Choroid plexus epithelial cell (primary cell): ENCODE measurements at places on chromosomes 7 and 10.

DNA sequence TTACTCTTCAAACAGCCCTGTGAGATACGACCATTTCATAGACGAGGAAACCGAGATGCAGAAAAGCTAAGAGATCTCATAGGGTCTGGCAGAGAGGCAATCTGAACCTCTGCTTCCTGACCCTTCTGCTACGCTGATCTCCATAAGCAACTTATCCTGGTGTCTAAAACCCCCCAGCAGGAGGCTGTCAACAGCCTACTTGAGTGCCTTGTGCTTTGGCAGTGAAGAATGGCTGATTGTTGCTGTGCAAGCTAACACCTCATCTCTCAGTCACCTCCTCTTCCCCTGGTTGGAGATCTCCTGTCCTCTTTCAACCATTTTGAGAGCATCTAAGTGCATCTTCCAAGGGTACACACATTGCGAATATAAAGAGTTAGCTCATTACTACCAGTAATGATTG is 86.2 kb downstream of the AOAH start:
- peak; percentile 58 for DNase-seq

DNA sequence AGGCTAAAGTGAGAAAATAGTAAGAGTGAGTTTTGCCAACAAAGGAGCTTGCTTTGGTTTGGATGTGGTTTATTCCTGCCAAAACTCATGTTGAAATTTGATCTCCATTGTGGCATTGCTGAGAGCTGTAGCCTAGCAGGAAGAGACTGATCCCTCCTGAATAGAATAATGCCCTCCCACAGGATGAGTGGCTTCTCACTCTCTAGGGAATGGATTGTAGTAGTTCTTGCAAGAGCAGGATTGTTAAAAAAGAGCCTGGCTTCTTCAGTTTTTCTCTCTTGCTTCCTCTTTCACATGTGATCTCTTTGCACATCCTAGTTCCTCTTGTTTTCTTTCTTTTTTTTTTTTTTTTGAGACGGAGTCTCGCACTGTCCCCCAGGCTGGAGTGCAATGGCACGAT is 34.4 kb downstream of the ASAH2 start:
- DNase-seq: peak; percentile 58

- DNase-seq: peak; percentile 88
These were observed 50.8 kb downstream of the ZRANB1 start for GRCh38 chr10:124992462-124993344.

GRCh38 chr10:131381576-131381975 is 70.1 kb upstream of the TCERG1L start:
- DNase-seq: no peak

GRCh38 chr10:123140164-123140982 is 4.6 kb downstream of the HMX3 start:
- no peak for DNase-seq

GRCh38 chr7:83468251-83468739 is 180.6 kb downstream of the SEMA3E start:
- peak; percentile 98 for DNase-seq

GRCh38 chr7:15352421-15353206 is 209.2 kb downstream of the AGMO start:
- no peak for DNase-seq

DNA sequence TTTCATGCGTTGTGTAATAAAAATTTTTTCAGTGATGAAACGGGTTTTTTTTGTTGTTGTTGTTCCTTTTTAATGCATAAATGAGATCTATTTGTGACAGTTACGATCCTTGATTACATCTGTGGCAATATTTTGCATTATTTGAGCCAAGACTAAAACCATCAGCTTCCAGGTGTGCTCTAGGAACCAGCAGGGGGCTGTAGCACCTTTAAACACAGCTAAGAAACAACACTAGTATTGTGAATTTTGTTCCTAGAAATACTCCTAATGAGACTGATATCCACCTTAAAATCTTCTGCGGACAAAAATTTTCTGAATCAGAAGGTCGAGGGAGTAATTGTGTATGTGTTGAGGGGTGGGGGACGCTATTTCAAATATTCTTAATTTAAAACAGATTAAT is 52.6 kb downstream of the FGFBP3 start:
- peak; percentile 18 for DNase-seq

- peak; percentile 96 for DNase-seq
These were observed 25.3 kb downstream of the MAP3K8 start for GRCh38 chr10:30459283-30459682.

- DNase-seq: peak; percentile 54
These were observed 3.6 kb upstream of the MTPN start for GRCh38 chr7:135980665-135981180.

- DNase-seq: no peak
These were observed 54.0 kb downstream of the CREB5 start for GRCh38 chr7:28466341-28466740.

DNA sequence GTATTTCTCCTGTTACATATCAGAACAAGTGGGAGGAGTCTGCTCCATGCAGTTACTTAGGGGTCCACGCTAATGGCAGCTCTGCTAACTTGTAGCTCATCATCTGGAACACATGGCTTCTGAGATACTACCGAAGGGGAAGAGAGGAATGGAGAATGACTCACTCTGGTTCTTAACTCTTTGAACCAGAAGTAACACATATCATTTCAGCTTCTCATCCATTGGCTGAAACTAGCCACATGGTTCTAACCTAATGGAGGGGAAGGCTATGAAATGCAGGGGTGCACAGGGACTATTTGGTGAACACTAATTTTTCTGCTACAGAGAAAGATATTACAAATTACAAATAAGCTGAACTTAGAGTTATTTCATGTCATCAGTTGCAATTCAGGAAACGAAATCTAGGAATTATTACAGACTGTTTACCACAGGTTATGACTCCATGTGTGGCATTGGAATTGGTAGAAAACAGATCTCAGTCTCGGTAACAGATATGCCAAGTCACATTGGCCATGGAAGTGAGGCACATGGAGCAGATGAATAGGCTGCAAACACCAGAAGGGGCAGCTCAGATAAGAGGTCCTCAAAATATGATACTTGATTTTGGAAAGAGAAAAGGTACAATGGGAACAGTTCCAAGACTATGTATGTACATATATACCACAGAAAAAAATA is 9.4 kb upstream of the KAT6B start:
- no peak for DNase-seq

- no peak for DNase-seq
These were observed 16.7 kb downstream of the P4HA1 start for GRCh38 chr10:73079779-73080541.

DNA sequence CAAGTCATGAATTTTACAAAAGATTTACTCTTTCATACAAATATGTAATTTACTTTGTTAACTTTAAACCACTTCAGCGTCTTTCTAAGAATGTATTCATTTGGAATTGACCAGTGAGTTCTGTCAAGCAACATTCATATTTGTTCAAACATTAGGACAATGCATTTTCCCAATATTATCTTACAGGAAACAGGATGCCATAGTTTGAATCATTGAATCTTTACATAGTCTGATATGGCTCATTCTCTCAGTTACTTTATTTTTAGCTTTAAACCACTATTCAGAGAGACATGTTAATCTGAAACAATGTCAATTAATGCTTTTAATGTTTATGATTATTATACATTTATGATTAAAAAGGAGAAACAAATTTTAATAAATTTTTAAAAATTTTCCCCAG is 21.1 kb upstream of the MEOX2 start:
- no peak for DNase-seq

DNA sequence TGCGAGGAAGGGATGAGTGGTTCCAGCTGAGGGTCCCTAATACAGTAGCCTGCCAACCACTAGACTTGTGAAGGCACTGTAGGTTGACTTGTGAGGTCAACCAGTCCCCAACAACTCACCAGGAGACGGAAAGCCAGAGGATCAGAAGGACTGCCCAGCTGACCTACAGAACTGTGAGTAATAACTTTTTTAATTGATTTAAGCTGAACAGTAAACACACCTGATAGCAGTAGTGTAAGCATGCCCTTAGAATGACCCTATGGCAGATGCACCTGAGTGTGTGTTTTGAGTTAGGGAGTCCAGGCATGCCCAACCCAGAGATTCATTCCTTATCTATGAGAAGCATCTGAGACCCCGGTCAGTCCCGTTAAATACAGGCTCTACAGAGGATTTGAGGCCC is 14.1 kb downstream of the PRLHR start:
- DNase-seq: no peak

GRCh38 chr7:100493476-100494264 is 9.9 kb downstream of the NYAP1 start:
- DNase-seq: peak; percentile 37

DNA sequence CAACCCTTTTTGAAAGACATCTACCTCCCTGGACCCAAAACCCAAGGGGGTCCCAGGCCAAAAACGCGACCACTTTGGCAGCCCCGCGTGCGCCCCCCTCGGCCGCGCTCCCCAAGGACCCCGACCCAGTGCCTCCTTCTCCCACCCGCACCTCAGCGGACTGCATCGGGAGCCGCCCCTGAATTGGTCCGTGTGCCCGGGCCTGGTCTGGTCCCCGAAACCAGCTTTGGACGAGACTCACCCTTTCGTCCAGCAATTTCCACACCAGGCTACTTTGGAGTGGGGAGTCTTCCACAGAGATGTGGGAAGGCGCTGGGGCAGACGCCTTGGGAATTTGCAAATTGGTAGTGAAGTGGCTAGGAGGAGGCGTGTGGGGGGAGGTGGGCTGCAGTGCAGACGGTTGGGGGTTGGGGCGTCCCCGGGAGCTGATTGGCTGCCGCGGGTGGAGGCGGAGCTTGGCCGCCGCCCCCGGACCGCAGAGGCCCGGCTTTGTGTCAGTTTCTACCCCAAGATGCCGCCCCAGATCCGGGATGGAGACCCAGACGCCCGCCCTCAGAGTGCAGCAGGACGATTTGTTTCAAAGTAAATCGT is 16.9 kb downstream of the TCAF1 start:
- peak; percentile 84 for DNase-seq

DNA sequence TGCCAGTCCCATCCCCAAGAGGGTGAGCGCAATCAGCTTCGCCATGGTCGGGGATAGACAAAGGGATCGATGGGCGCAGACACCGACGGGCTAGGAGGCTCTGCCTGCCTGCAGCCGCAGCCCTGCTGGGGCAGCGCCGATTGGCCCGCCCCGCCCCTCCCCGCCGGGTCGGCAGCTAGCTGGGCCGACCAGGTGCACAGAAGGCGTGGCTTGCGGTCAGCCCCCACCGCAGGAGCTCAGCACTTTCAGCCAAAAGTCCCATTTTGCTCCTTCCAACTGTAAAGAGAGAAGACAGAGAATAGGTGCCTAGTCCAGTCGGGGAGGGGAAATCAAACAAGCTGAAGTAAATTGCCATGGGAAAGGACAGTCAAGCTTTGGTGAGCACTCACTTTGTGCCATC is at the start of gene PON1:
PON1 (minus strand) TSS at position 102 of the 400 bp plus-strand sequence; CDS start at position 45, 57 bp downstream.
- no peak for DNase-seq

- DNase-seq: no peak
These were observed 3.1 kb upstream of the AIFM2 start for GRCh38 chr10:70135684-70136083.

GRCh38 chr10:30967650-30968410 is 63.8 kb downstream of the ZNF438 start:
- no peak for DNase-seq

DNA sequence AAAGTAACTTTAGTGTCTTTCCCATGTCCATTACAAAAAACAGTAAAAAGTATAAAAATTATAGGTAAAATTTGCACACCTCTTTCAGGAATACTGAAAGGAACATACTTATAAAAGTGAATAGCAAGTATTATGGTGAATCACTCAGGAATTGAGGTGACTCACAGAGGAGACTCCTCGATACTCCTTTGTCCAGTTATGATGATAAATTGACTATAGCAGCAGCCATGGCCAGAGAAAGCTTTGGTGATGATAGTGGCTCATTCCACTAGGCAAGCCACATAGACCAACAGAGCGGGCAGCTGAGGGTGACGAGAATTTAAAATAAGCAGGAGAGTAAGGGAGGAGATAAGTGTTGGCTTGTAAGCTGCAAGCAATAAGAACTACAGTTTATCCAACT is 1231.1 kb upstream of the CELF2 start:
- peak; percentile 36 for DNase-seq

GRCh38 chr10:1035201-1035600 is 9.5 kb upstream of the IDI2 start:
- no peak for DNase-seq

GRCh38 chr10:93075369-93076221 is 1.9 kb downstream of the CYP26A1 start:
- DNase-seq: no peak

DNA sequence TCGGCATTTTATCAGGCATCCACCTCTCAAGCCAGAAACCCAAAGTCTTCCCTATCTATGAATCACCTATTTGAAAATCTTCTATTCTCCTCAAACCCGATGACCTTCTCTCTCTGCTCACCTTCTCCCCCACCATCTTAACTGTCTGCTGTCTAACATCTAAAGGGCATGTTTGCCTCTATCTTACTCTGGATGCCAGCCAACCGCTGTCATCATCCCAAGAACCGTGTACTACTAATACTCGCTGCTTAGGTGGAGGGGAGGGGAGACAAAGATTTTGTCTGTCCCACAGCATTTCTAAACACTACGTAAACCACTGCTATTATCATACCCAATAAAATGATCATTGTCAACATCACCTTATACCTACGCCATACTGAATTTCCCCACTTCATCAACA is 29.5 kb downstream of the PAXIP1 start:
- no peak for DNase-seq

DNA sequence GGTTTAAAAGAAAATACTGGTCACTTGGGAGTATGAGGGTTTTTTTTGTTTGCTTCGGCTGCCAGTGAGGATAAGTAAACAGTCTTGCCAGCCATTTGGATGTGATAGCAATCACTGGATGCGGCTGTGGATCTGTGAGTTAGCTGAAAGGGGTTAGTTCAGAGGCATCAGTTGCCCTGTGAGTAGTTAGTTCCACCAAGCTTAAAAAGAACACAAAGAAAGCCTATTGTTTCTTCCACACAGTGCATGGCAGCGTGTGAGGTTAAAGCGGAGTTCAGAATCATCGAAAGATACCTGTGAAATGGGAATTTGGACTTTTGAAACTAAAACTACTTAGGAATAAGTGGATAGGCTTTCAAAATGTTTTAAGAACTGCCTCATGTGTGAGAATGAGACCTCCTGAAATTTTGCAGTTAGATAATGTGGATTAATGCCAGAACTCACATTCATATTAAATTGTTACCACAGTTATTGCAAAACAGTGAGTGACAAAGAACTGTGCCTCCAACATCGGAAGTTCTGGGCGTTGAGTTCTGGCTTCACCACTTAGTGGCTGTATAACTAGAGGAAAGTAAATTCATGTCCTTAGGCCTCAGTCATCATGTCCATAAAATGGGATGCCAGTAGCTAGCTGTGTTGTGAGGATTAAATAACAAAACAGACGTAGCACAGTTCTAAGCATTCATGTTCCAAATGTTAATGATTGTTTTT is 31.3 kb downstream of the KIAA1217 start:
- no peak for DNase-seq

DNA sequence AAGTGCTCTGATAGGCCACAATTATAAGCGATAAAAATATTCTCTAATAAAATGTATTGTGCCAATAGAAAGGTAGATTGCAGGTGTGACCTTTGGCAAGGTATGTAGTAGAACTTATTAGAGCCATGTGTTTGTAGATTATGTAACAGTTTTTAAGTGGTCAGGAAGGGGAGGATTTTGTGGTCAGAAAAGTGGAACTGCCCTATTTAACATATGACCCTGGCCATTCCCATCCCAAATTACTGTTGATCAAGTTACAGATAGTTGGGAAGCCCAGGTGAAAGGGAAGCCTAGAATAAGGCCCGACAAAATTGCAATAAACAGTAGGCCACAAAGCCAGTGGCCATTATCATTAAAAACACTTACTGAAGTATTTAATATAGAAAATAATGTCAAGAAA is 89.2 kb downstream of the SPAG6 start:
- DNase-seq: no peak
